ENCODE measurements at places on chromosomes 11 and 22.
A peak's percentile ranks its signal among the peaks of the same experiment; 100 is the strongest.

GRCh38 chr11:69280451-69280850 lies 13.5 kb upstream of the MYEOV start:
- DNase-seq: no peak

DNA sequence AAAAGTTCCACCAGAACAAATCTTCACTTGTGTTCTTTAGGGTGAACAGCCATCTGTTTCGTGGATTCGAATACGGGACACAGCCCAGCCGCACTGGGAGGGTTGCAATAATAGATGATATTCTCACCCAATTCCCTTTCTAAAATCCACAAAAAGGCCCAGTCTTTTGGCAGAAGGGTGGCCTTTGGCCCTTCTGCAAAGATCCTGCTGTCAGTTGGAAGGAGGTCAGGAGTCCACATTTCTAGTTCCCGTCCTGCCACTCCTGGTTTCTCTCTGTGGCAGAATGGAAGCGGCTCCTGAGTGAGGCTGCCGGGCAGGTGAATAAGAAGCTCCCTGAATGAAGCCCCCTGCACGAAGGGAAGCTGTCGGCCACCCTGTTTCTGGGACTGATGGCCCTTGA lies 11.2 kb upstream of the LINC01488 start:
- DNase-seq: no peak

- no peak for DNase-seq
These were observed 8.0 kb downstream of the SLC22A12 start for GRCh38 chr11:64598797-64599697.

GRCh38 chr11:64767344-64768299 lies 7.8 kb upstream of the PYGM start:
- peak; percentile 54 for DNase-seq

GRCh38 chr11:71079795-71080194 lies 172.6 kb downstream of the SHANK2 start:
- DNase-seq: no peak

- DNase-seq: no peak
These were observed 7.8 kb upstream of the LIF start for GRCh38 chr22:30254314-30254713.

DNA sequence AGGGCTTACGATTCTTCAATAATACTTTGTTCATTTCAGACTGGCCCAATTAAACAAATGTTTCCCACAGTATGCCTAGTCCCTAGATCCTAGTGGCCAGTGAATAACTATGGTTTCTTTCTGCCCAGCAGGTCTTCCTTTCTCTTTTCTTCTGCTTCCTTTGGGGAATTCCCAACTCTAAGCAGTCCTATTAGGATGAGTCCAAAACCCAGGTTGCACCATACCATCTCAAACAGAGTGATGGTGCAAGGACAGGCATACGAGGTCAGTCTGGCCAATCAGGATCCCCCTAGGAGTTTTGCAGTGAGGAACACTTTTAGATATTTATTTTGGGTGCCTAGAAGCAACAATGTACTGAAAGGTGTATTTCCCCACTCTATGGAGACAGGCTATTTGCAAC lies 41.4 kb upstream of the CCDC34 start:
- DNase-seq: no peak

DNA sequence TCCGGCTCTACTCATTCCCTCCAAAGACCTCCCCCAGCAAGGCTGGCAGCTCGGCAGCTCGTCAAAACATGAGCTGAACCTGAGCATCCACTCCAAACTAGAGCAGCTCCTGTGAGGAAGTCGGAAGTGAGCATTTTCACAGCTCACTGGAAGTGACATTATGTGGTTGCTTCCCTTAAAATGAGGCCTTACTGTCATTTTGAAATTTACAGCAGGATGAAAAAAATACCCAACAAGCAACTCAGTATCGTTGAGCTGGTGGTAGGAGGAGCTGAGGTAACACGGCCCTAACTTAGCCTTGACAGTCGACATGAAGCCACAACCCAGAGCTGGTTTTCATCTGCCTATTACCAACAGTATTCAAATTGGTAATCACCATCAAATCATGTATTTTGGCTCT lies 38.0 kb upstream of the ARFGAP3 start:
- DNase-seq: no peak

GRCh38 chr11:64251016-64251752 lies at the start of gene PLCB3:
PLCB3 (plus strand) TSS chr11:64251530; CDS start chr11:64251650, 120 bp downstream.
- DNase-seq: no peak

DNA sequence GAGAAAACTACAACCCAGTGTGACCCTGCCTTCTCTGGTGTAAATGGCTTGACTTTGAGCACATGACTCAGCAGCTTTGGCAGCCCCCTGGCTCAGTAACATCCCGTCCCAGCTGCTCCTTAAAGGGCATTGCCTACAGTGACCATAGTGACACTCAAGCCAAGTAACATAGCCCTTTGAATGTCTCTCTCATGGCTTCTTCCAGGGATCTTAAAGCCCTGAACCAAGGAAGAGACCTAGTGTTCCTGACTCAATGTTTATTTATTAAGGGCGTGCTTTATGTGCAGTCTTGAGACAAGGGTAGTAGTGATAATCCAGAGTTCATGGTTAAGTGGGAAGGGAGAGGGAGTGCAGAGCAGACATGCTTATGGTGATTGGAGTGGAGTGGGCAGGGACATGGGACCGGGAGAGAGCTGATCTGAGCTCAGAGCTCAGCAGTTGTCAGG lies 125.7 kb downstream of the PARVA start:
- DNase-seq: no peak

DNA sequence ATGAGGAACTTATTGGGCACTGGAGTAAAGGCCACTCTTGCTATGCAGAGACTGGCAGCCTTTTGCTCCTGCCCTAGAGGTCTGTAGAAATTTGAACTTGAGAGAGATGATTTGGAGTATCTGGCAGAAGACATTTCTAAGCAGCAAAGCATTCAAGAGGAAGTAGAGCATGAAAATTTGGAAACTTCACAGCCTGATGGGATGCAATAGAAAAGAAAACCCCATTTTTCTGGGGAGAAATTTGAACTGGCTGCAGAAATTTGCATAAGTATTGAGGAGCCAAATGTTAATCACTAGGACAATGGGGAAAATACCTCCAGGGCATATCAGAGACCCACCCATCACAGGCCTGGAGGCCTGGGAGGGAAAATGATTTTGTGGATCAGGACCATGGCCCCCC lies 29.9 kb upstream of the CD44 start:
- no peak for DNase-seq

GRCh38 chr22:44424867-44425693 lies 73.0 kb downstream of the RTL6 start:
- DNase-seq: no peak

- no peak for DNase-seq
These were observed 58.6 kb downstream of the MICAL3 start for GRCh38 chr22:17965538-17966402.

DNA sequence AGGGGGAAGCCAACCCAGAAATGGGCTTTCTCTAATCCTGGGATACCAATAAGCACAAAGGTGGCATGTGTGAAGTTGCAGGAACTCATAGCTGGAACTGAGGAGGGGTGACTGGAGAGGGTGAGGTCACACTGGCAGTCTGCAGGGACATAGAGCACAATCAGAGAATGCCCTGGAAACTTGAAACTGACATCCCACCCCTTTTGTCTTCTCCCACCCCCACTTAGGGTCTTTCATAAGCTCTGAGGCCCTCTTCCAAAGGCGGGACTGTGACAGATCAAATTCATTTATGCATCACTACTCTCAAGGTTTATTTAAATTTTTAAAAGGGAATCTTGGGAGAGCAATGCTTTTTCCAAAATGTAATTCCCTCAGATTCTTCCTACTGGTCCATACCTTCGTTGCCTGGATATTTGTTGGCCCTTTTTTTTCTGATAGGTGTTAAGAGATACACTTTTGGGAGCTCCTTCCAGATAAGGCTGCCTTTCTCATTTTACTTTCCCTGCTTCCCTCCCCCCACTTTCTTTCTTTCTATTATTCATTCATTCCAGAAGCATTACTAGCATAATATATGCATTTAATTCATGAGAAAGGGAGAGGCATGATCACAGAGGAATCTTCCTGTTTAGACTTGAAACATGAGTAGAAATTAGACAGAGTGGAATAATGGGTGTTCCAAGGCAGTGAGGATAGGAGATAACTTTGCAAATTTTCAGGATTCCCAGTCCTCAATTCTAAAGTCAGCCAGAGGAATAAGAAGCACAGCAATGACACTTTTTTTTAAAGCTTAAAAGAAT lies 14.8 kb downstream of the OR51E2 start:
- DNase-seq: no peak

GRCh38 chr11:2474059-2474901 lies 29.5 kb downstream of the KCNQ1 start:
- DNase-seq: no peak

GRCh38 chr11:120575461-120575860 lies 63.9 kb downstream of the GRIK4 start:
- DNase-seq: no peak

GRCh38 chr22:47285981-47286380 lies 523.5 kb downstream of the TBC1D22A start:
- no peak for DNase-seq

- DNase-seq: no peak
These were observed 33.2 kb upstream of the LDHA start for GRCh38 chr11:18361154-18361553.

GRCh38 chr11:47857485-47857884 lies 9.3 kb upstream of the NUP160 start:
- no peak for DNase-seq

GRCh38 chr11:62921201-62921572 lies at the start of gene CHRM1:
CHRM1 (minus strand) TSS chr11:62921363; CDS start chr11:62911100, 10,263 bp downstream.
- no peak for DNase-seq

DNA sequence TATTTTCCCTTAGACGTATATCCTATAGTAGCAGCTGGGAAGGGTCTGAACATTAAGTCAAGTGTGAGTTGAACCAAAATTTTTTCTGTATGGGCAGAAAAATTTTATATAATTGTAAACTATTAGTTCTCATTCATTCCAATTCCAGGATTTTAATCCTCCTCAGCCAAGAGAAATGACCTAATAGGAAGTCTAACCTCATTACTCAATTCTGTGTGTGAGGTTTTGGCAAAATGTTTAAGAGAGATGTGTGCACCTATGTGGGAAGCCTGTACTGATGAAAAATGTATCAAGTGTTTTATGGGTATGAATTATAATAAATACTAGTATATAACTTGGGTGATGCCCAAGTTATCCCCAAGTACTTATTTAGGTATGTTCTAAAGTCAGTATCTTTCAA lies 311.6 kb upstream of the PITPNB start:
- DNase-seq: no peak

- no peak for DNase-seq
These were observed 24.6 kb downstream of the LRFN4 start for GRCh38 chr11:66881451-66881835.

- DNase-seq: no peak
These were observed 15.1 kb upstream of the CEP295 start for GRCh38 chr11:93646399-93646798.

GRCh38 chr22:46010951-46011626 lies 34.1 kb upstream of the WNT7B start:
- DNase-seq: peak; percentile 77

DNA sequence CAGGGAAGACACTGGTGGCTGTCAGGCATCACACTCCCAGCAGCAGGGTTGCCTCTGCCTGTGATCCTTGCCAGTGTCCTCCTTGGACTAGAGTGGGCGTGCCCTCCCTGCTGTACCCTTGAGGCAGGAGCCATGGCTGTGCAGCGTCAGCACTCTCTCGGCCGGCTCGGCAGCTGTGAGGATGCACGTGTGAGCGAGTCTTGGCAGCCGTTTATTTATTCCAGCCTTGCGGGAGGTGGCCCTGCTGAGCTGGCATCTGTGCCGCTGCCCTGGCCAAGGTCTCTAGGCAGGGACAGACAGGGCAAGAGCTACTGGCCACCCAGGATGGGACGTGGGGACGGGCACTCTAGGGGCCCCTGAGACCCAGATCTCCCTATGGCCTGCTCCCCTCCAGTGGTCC lies 33.9 kb downstream of the TSPAN4 start:
- DNase-seq: peak; percentile 91

GRCh38 chr11:94545264-94546161 lies 1.8 kb downstream of the FUT4 start:
- DNase-seq: peak; percentile 43

GRCh38 chr11:116184763-116185162 lies 588.0 kb downstream of the BUD13 start:
- DNase-seq: no peak

DNA sequence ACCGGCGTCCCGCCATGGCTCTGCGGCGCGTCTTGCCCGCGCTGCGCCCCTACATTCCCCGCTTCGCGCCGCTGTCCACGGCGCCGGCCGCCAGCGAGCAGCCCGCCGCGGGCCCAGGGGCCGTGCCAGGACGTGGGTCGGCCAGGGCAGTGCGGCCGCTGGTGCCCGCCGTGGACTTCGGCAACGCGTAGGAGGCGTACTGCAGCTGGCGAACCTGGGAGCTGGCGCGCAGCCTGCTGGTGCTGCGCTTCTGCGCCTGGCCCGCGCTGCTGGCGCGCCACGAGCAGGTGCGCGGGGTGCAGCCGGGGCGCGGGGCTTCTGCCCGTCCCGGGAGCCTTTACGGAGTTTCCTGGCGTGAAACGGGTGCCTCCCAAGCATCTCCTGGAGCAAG lies 20.1 kb downstream of the DGCR6L start:
- no peak for DNase-seq
